NCI-H460 (cell line): ENCODE measurements at places on chromosomes 5 and 9. TPM values are rescaled to one million over a fixed set of nuclear protein-coding genes. Genes with fewer than 3 reads are reported as not detected.

GRCh38 chr9:99905833-99906402 lies 536 bp upstream of the STX17 start:
- DNase-seq = no peak

ASS1 gene
- 395 and 433 TPM in 2 replicates for total RNA-seq

DNA sequence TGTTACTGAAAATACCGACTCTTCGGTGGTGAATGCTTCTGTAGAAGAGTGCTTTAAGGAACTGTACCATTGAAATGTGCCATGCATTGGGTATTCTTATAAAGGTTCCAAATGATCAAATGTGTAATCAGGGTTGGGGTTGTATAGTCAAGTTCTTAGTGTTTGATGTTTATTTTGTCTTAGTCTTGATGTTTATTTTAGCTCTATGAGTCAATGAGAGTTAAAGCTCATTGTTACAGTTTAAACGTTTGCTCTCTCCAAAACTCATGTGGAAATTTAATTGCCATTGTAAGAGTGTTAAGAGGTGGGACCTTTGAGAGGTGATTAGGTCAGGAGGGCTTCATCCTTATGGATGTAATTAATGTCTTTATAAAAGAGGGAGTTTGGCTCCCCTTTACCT lies 153.0 kb downstream of the FER start:
- no peak for DNase-seq

GRCh38 chr5:52995095-52995494 lies 5.9 kb downstream of the ITGA2 start:
- no peak for DNase-seq

MUSK gene
- total RNA-seq = not detected in 2 replicates

DNA sequence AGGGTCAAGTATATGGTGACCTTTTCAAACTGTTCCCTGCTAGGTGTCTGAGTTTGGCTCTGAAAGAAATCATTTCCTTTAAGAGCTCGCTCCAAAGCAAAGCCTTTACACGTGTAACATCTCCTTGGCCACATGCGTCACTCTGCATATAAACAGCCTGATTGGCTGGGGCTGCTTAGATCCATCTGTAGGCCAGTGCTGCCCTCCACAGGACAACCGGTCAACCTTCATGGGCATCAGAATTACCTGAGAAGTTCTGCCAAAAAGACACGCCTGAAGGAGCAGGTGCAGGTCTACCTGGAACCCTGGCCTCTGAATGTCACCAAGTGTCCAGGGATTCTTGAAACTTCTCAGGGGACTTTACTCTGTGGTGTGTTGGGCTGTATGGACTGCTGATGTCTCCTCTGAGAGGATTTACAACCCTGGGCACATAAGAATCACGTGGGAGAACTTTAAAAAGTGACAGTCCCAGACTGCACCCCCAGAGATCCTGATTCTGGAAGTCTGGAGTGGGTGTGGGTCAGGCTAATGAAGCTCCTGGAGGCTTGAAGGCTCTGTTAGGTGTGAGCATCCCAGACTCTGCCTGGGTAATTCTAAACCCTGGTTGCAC lies 497.6 kb downstream of the GADD45G start:
- peak; percentile 90 for DNase-seq

- no peak for DNase-seq
Measured at GRCh38 chr9:120856700-120857099, 14.0 kb upstream of the PSMD5 start.

- no peak for DNase-seq
Measured at GRCh38 chr5:78760366-78760765, 111.8 kb upstream of the LHFPL2 start.

- peak; percentile 25 for DNase-seq
Measured at GRCh38 chr9:35814106-35814840, 569 bp downstream of the HINT2 start.

CDH9 gene
- not detected in 2 replicates for total RNA-seq

DNA sequence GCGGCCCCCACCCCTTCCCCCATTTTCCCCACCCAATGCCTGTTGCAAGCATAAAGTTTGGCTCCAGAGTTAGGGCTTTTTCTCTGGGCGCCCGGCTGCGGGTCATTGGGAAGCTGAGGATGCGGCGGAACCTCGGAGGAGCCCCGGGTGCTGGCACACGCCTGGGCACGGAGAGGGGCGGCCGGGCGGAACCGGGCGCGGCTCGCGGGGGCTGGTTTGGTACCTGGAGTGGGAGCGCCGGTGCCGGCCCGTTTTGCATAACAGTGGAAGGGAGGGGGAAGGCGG lies 1.2 kb downstream of the PPARGC1B start:
- no peak for DNase-seq

NUTM2F gene
- total RNA-seq = not detected in 2 replicates

IL5 gene
- not detected in 2 replicates for total RNA-seq

DNA sequence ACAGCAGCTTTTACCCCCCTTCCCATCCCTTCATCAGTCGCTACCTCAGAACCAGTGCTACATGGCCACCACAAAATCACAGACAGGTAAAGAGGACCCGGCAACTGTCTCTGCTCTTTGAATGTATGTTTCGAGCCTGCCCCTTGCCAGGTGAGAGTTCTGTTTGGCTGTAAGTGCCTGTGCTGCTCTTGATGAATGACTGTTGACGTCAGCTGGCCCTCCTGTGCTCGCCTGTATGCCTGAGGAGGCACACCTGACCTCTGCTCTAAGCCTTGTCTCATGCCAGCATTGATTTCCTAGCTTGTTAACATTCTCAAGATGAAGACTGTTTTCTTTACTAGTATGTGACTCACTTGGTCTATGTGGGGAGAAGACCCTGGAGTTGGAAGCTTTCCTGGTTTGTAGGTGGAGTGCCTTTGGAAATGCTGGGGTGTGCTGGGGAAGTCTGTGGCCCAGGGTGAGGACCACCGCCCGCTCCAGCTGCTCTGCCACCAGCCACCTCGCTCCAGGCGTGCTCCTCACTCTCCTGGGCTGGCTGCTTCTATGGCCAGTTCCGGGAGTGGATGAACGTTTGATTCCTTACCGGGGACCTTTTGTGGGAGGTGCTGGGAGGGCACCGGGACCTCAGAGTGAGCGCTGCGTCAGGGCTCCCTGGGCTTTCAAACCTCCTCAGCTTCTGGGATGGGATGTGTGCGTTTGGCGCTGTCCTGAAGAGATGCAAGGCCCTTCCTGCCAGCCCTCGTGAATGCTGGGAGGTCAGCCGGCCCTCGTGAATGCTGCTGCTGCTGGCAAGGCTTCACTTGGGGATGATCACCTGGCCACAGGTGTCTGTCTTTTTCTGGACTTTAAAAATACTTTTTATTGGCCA lies 109.9 kb downstream of the EHMT1 start:
- DNase-seq = no peak

- DNase-seq = no peak
Measured at GRCh38 chr9:133687856-133688761, 50.0 kb downstream of the SARDH start.

- no peak for DNase-seq
Measured at GRCh38 chr5:151517122-151517920, 69.9 kb downstream of the SLC36A1 start.

DNA sequence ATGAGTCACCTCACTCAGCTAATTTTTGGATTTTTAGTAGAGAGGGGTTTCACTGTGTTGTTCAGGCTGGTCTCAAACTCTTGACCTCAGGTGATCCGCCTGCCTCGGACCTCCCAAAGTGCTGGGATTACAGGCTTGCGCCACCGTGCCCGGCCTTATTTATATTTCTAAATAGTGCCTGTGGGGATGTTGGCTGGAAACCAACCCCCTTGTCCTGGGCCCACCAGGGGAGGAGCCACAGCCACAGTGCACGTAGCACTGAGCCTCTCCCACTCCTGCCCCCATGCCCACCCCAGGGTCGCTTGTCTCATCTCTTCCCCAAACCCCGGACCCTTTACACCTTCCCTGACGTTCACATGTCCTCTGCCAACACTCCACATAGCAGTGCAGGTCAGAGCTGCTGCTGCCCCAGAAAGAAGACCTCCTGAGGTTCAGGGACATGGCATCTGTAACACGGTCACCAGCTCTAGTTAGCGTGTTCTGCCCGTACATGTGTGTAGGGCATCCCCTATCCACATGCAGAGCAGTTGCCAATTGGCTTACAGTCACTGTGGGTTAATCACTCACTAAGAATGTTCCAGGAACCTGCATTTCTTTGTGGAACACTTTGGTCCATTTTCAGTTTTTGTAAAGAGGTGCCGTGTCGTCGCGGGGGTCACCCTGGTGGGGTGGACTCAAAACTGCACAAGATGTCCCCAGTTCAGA lies 10.2 kb upstream of the MRPS2 start:
- no peak for DNase-seq

- DNase-seq = no peak
Measured at GRCh38 chr9:135448663-135449100, 30.9 kb upstream of the PPP1R26 start.

SYK gene
- 0.02 TPM in 1 of 2 replicates, not detected in the other for total RNA-seq

GRCh38 chr9:365436-365835 lies 150.8 kb downstream of the DOCK8 start:
- no peak for DNase-seq

PCDHAC2 gene
- total RNA-seq = 1.0 and 1.2 TPM in 2 replicates

SLC23A1 gene
- not detected in 2 replicates for total RNA-seq

GRCh38 chr5:130141659-130142320 lies 237.5 kb downstream of the CHSY3 start:
- peak; percentile 54 for DNase-seq

DNA sequence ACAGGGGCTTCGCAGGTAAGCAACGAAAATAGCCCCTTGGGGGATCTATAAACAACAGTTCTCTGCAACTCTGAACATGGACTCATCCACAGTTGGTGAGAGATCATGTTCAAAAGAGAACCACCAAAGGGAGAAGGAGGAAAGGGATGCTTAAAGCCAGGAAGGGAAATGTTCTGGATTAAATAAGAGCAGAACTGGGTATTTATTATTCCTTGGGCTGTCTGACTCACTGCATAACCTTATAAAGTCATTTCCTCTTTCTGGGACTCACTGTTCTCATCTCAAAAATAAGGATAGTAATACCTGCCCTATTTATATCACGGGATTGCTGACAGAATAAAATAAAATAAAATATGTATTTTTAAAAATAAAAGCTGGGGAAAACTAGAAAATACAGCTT lies 11.2 kb upstream of the MARCHF3 start:
- DNase-seq = no peak

HMMR gene
- 75.7 and 78.2 TPM in 2 replicates for total RNA-seq

GRCh38 chr5:175003531-175003930 lies 279.1 kb downstream of the MSX2 start:
- no peak for DNase-seq

GRCh38 chr9:28234894-28235277 lies 661.6 kb upstream of the C9orf72 start:
- no peak for DNase-seq

RAD23B gene
- total RNA-seq = 121 and 133 TPM in 2 replicates

DNA sequence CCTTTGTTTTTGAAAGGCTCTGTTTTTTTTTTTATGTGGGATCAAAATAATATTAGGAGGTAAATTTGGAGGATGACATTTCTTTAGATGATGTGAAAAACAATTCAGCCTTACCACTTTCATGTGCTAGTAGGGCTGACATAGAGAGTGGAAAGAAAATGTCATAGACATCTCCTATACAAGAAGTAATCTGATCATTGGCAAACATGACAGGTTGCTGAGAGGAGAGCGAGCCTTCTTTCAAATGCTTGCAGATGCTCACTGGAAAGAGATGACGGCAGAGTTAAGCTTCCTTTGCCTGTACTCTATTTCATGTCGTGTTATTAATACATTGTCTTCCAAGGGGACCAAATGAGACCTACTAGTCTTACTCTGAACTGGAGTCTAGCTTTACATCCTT lies 160.1 kb upstream of the DAP start:
- DNase-seq = no peak

CER1 gene
- total RNA-seq = not detected in 2 replicates

DNA sequence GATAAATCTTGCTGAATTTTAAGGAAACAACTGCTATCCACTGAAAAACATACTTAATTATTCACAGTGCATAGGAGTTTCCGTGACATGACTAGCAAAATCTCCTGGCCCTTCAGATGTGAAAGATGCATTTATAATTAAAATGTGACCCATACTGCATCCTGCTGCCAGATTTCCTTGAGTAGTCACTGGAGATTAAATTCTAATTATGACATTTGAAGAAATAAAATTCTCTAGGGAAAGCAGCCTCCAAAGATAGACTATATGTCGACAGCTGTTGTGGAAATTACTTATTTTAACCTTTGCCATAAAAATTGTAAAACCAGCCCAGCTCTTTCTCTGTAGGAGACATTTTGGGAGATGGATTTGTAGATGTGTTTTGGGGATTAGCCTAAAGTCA lies 193.6 kb upstream of the SMC2 start:
- DNase-seq = no peak

DNA sequence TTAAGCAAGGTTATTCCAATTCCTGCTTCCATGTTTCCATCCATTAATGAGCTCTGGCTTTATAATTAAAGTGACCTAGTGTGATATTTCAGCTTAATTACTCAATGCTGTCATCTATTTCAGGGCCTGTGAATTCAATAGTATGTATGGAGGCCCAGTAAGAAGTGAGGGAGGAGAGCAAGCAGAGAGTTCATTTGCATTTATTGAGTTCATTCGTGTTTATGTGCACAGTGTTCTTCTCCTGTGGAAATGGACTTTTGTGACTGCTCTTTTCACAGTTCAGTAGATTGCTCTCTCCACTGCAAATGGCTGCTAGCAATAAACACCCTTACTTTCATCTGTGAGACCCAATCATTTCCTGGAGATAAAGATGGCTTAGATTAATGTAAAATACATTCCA lies 130.9 kb downstream of the CEMIP2 start:
- no peak for DNase-seq

PCDHGA10 gene
- 5.1 TPM in 2 replicates for total RNA-seq

DNA sequence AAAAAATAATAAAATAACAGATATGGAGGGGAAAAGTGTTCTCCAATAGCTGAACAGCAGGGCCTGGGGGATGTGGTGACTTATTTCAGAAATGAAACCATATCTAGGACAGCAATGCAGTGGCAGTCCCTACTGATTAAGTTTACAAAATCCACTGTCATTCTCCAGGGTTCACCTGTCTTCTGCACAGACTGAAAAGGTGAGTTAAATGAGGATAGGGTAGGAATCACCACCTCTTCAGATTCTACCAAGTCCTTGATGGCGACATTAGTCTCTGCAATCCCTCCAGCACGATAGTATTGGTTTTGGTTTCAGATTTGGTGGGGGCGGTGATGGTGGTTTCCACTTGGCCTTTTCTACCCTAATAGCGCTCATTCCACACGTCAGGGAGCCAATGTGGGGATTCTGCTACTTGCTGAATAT lies 32.3 kb upstream of the NPM1 start:
- DNase-seq = no peak

- DNase-seq = no peak
Measured at GRCh38 chr5:179986328-179986727, 78.6 kb upstream of the TBC1D9B start.

GRAMD2B gene
- total RNA-seq = not detected in 2 replicates

VDAC1 gene
- 438 and 448 TPM in 2 replicates for total RNA-seq
